ENCODE measurements at places on chromosomes 2 and 18.

DNA sequence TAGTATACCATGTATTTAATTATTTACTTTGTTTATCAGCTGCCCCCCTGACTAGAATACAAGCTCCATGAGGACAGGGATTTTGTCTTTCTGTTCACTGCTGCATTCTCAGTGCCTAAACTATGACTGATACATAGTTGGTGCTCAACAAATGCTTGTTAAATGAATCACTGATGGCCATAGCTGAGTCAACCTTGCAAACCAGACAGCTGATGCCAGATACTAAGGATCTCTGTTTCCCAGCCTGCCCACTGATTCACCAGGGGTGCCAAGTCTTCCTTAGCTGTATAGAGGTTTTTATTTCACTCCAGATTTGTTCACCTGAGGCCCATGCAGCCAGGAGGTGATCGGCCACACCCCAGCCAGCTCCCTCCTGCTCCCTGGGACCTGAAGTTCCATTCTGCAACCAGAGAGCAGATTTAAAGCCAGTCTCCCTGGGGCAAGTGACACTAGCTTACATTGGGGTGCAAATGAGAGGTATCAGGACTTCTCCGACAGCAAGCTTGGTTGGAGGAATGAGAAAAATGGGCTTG is 92.2 kb downstream of the C1QL2 start:
- DNase-seq = no peak

DNA sequence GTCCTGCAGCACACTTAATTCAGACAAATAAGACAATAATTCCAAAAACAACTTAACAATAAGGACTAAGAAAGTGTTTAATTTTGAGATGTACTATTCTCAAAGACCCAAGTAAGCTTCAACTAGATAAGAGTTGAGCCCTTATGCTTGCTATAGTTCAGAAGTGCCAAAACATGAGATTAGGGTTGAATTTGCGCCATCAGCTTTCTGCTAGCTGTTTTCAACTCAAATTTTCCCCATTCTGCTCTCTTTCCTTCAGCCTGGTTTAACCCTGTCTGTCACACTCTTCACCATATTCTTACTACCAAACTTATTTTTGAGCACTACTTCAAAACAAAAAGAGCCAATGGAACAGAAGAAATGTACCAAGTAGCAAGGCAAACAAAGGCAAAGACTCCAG is 4.1 kb downstream of the NFE2L2 start:
- no peak for DNase-seq

DNA sequence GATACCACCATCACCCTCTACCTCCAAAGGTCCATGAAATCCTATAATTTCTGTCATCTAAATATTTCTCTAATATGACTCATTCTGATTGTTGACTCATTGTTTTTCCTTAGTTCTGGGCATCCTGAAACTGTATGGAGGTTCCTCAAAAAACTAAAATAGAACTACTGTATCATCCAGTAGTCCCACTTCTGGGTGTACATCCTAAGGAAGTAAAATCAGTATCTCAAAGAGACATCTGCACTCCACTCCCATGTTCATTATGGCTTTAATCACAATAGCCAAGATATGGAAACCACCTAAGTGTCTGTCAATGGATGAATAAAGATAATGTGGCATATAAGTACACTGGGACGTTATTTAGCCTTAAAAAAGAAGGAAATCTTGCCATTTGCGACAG is 125.8 kb upstream of the MYO3B start:
- no peak for DNase-seq

- no peak for DNase-seq
Measured at GRCh38 chr2:30601375-30601774, 154.3 kb downstream of the LCLAT1 start.

- DNase-seq = no peak
Measured at GRCh38 chr18:43398601-43399000, 121.3 kb upstream of the SYT4 start.

DNA sequence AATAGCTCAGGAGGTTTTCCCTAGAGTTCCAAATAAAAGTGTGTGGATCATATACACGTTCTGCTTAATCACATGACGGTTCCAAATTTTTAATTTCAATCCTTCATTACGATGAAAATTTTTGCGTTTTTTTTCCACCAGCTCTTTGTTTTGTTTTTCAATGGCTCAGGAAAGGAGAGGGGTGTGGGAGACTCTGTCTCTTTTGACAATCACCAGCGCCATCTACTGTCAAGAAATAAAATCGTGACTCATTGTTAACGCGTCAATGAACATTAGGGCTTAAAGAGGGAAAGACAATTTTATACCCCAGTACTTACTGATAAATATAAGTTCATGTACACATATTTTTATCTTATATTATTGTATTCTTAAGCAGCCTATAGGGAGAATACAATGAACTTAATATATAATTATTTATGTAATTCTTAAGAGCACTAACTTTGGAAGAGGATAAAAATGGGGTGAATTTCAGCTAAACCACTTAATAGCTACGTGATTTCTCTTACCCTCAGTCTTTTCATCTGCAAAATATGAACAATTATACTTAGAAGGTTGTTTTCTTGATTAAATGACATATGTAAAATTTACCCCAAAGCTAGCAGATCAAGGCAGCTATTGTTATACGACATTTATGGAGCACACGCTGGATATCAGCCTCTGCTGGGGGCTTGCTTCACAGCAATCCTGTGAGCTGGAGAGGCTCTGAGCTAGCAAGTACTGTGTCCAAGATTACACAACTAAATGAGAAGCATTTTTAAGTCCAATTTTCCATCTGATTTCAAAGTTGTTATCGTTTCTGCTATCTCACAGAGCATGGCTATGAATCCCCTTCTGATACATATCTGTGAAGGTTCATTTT is 47.4 kb upstream of the RMDN2 start:
- peak; percentile 63 for DNase-seq

DNA sequence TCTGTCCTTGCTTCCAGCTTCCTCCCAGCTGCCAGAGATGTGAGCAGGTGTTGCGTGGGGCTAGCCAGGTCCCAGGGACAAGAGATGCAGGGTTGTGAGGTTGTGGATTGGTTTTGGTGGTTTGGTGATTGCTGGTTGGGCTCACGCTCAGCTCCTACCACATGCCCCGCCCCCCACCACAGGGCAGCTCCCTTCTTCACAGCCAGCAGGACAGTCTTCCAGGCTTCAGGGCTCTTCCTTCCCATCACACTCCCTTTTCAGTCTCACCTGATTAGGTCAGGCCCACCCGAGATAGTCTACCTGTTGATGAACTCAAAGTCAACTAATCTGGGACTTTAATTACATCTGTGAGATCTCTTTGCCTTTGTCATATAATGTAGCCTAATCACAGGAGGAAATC is 52.0 kb upstream of the GLI2 start:
- no peak for DNase-seq

DNA sequence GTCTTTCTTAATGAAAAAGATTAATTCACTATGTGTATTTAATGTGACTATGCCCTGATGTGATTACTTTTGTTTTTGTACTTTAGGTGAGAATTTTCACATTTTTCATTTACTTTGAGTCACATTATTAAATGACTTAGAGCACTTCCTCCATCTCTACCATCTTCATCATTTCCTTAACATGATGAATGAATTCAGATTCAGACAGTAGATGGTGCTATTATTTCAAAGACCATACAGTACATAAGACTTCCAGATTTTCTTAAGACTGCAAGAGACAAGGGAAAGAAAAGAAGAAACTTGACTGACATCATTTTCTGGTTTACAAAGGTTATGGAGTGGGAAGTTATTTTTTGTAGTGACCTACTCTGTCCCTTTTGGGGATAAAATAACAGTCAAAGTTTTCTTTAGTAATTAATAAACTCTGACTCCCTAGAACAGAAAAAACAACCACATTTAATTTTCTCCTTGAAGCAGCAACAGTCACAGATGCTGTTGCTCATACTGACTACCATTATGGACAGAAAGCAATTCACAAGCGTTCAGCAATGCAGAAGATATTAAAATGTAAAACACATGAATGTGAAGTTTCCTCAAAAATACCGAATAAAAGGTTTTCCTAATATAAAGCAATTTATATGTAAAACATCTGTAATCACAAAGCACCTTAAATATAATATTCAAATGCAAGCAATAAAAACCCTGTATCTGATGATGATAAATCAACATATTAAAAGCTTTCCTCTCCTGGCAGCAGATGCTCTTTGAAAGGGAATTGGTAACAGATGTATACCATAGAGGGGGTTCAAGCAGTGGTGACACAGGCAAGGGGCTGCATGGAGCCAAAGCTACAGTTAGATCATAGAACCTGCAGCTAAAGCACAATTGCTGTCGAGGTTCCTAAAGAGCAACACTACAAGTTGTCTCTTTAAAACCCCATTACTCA is 1010.9 kb upstream of the NXPH2 start:
- DNase-seq = peak; percentile 21
